ENCODE measurements at places on chromosomes 3 and 15.

DNA sequence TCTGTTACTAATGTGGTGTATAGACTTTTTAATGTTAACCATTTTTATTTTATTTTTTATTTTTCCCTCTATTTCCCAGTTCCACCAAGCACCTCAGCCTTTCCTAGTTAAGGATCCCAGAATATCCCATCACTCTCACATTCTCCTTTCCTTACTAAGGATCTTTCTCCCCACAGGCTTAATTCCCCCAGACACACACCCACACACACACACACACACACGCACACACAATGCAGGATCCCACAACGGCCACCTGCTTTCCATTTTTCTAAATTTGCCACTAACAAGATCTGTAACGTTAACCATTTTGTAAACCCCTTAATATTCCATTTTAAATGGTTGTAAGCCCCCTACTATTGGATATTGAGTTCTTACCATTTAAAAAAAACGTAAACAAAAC, 404.1 kb downstream of the ZIC1 start:
- no peak for DNase-seq

DNA sequence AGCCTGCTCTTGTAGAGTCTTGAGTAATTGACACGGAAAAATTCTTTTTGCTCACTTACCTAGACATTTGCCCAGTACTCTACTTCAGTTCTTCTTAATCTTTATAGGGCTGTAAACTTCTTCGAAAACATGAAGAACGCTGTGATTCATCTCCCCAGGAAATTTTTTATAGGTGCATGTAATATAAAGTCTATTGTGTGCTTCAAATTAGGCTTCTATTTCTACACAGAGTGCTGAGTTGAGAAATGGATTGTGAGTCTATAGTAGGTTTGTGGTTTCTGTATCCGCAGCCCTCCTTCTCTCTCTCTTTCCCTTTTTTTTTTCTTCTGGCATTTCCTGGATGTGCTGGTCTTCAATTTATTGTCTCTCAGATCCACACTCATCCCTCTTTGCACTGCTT, 183.3 kb upstream of the DCBLD2 start:
- DNase-seq, result no peak

GRCh38 chr15:25850154-25851111, 12.7 kb downstream of the ATP10A start:
- peak; percentile 44 for DNase-seq

DNA sequence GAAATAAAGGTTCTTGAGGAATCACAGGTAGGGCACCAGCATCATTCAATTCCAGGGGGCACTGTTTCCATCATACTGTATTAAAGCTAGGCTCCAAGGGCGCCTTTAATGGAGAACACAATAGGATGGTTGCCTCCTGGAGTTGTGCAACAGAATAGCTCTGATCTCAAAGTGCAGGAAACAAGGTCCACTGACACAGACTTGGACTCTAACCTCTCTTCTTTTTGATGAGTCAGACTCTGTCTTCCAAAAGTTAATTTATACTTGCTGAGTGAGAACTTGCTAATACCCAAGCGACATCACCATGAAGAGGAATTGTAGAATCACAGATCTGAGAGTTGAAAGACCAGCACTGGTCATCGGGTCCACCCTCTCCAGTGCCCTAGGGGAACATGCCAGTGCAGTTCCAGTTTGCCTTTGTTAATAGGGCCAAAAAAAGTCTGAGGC, 94.4 kb upstream of the PHLDB2 start:
- DNase-seq, result no peak

- no peak for DNase-seq
Measured at GRCh38 chr3:45362758-45363157, 25.6 kb upstream of the LARS2 start.

DNA sequence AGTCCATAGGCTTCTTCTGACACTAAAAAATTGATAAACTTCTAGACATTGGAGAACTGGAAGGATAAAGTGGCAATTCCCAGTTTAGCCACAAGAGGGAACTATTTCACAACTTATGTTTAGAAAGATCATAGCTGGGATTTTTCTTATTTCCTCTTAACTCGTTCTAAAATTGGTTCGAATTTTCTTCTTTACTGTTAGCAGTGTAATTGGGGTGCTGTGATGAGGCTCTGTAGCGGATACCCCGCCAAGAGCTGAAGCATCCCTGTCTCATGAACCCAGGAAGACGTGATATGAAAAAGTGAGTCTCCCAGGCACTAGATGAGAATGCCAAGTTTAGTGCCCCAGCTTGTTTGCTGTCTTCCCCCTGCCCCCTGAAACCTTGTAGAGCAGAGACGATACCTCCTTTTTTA, 85.1 kb downstream of the PDCD6IP start:
- DNase-seq, result peak; percentile 30

DNA sequence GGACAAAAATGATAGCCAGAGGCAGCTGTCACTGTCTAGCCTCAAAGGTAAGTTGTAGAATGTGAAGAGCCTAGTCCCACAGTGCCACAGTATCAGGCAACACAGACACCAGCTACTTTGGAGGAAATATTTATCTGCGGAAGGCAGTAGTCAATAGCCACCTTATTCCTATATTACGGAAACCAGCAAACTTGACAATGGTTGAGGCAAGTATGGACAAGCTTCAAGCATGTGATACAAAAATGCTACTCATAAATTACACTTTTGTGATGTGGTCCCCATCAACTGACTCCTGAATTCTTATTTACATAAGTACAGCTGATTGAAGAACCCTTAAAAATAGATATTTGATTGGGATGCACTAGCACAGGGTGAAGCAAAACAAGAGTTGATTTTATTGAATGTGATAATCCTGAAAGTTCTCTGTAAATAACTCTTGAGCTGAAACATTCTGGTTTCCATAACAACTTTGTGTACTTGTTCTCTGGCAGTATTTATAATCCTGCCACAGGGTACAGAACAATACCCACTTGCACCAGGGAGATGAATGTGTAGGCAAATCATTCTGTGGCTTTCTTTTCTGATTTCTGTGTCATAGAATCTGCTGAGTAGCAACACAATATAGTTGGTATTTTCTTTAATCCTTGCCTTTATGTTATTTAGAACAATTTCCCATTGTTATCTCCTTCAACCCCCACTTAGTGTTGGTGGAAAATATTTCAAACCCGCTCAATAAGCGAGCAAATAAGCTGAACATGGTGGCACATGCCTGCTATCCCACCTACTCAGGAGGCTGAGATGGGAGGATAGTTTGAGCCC, at the start of gene ANKUB1:
TSS of gene ANKUB1 (minus strand) at position 103 of the 819 bp plus-strand sequence. CDS start 188 bp downstream, outside the sequence.
- DNase-seq, result no peak

DNA sequence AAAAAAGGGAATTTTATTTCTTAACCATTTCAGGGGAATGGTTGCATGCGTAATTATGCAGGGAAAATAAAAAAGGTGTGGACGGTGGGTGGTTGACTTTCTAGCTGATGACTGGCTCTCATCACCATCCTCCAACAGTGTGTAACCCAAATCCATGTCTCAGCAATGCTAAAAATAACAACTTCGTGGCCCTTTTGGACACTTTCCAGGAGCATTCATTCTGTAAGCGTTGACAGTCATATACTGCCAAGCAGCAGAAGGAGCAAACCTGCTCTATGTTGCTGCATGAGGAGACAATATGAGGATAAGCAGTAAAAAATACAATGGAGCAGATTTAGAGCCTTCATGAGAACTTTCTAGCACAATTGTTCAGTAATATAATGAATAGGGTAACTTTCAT, 189.1 kb downstream of the ANXA2 start:
- DNase-seq, result no peak

- DNase-seq, result no peak
Measured at GRCh38 chr3:167507954-167508353, 34.1 kb upstream of the SERPINI2 start.

- no peak for DNase-seq
Measured at GRCh38 chr15:58416963-58417362, 14.8 kb upstream of the LIPC start.

Data from thymus (tissue), 14 donors.